Hematopoietic multipotent progenitor cell treated with erythropoietin and hydrocortisone succinate and interleukin-3 and kit ligand, for 6 days (in vitro differentiated cells): ENCODE measurements at places on chromosomes 1 and 21.
A peak's percentile ranks its signal among the peaks of the same experiment; 100 is the strongest.

GRCh38 chr1:193111641-193112090, 6.5 kb upstream of the GLRX2 start:
- DNase-seq, result peak; percentile 33

- no peak for DNase-seq
Measured at GRCh38 chr1:242673652-242674051, 149.2 kb upstream of the PLD5 start.

DNA sequence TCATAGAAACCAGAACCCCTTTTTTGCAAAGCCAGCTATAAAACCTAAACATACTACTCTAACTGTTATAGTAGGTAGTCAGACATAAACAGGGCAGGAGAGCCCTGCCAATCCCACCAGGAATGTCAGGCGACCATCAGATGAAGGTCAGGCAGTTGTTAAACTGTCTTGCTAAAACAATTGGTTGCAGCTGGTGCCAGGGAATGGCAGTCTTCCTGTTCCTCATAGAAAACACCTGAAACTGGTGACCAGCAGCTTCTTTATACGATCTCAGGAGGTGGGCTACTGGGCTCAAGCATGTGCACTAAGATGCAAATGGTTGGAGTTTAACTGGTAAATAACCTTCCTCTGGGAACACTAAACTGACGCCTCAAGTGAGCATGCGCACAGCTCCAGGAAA, 224.1 kb downstream of the COL11A1 start:
- no peak for DNase-seq

DNA sequence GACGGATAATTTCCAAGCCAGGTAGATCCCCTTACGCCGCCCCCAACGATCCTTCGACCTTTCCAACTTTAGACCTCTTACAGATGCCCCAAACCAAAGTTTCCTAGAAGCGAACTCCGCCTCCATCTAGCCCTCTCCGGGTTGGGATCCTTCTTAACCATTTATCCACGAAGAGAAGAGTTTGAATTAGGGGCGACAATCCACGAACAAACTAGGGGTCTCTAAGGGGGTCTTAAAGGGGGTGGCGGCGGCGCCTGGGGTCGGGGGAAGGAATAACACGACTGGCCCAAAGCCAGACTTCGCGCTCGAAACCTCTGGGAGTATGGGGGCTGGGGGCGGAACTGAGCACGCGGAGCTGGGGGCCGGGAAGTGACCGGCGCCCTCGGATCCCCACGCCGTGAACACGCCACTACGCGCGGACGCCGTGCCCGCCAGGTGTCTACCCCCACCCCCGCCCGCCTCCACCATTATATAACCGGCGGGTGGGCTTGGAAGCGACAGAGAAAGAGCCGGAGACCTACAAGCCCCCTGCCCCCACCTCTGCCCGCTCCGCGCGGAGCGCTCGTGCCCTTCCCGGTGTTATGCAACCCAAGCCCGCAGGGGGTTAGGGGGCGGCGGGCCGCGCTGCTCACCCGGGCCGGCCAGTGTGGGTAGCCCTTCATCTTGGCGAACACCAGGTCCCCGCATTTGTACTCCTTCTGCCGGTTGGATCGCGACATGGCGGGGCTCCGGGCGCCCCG, 594 bp downstream of the HDGF start:
- peak; percentile 50 for DNase-seq

DNA sequence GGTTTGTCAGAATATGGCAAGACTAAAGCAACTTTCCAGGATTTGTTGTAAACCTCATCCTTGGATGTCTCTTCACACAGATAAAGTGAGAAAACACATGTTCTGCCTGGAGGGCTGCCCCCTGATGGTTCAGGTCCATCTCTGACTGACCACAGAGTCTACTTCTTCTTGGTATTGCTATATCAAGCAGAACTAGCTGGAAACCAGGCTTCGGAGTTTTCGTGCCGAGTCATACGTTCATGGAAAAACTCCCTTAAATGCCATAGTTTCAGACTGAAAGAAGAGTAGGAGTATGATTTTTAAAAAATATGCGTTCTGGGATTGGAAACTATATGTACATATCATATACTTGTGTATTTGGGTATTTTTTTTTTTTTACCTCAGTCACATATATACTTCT, 5.8 kb downstream of the OR10T2 start:
- no peak for DNase-seq

- DNase-seq, result peak; percentile 43
Measured at GRCh38 chr1:206470692-206471414, 577 bp downstream of the IKBKE start.

- DNase-seq, result no peak
Measured at GRCh38 chr1:236209185-236209584, 66.8 kb downstream of the GPR137B start.

- no peak for DNase-seq
Measured at GRCh38 chr1:11499601-11500331, 20.8 kb downstream of the DISP3 start.
